ENCODE measurements at places on chromosomes 5 and 9. TPM values are rescaled to one million over a fixed set of nuclear protein-coding genes. Genes with fewer than 3 reads are reported as not detected.

- peak; percentile 60 for DNase-seq
Observed at GRCh38 chr5:140244525-140245025, 58.3 kb downstream of the PFDN1 start.

DNA sequence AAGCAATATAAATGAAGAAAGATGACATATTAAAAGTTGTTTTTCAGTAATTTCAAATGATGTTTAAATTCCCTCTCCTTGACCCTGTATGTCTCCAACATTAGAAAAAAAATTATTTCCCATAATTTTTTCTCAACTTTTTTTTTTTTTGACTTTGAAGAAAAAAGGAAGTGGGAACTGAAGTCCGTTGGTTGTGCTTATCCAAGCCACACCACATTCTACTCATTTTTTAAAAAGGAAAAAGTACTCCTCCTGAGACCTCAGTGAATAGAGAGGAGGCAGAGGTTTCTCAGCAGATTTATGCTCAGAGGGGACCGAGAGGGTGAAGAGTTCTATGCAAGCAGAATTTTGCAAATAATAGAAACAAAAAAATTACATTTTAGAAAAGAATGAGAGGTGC lies 123.3 kb downstream of the PCSK5 start:
- no peak for DNase-seq

IL13 gene
- not detected for polyA plus RNA-seq

FGD3 gene
- polyA plus RNA-seq: 3.8 TPM

DMRT2 gene
- 33.7 TPM for polyA plus RNA-seq

GRCh38 chr5:100595152-100595811 lies 60.1 kb downstream of the FAM174A start:
- DNase-seq: peak; percentile 9

DNA sequence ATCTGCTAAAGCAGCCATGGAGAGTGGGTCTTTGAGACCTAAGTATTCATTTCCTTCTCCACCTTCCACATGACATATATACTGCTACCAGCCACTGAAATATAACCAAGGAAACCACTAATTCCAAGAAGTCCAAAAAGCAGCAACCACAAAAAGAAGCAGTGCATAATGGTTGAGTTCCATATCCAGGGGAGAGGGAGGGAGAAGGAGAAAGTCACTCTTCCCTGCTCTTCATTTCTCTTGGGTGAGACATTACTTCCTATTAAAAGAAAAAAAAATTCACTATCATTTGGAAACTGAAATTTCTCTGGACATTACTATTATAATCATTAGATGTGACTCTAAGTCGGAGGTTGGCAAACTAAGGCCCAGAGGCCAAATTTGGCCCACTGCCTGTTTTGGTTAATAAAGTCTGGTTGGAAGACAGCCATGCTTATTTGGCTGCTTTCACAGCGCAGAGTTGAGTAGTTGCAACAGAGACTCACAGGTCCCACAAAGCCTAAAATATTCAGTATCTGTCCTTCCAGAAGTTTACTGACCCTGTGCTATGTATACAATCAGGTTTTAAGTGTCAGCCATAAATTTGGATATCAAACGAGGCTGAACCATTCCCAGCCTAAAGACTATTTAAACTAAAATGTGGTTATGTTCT lies 168.6 kb downstream of the MPDZ start:
- DNase-seq: no peak

CORO2A gene
- 0.32 TPM for polyA plus RNA-seq

WDR31 gene
- polyA plus RNA-seq: 1.7 TPM

PRRX2 gene
- 4.5 TPM for polyA plus RNA-seq

ARRDC3 gene
- 42.7 TPM for polyA plus RNA-seq

DNA sequence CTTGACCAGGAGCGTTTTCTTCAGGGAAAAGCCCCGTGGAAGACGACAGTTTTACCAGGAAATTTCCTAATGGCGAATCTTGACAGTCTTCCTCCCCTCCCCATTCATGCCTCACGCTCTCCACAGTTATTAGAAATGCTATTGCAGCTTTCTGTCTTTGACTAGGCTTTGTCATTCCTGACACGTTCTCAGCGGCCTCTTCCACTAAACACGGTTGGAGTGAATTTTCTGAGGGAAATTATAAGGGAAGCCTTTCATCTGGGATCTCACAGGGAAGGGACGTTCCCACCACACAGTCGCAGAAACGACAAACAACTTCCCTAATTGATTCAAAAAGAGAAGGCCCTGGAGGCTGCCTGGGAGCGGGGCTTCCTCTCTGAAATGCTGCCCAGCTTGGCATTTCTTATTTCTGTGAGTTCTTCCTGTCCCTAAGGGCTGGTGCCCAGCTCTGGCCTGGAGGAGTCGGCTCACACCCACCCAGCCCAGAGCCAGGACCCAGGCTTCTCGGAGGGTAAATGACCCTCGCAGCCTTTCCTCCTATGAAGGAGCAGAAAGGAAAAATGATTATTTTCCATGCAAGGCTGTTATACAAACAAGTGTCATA lies 57.1 kb upstream of the PPP1R26 start:
- no peak for DNase-seq

DNA sequence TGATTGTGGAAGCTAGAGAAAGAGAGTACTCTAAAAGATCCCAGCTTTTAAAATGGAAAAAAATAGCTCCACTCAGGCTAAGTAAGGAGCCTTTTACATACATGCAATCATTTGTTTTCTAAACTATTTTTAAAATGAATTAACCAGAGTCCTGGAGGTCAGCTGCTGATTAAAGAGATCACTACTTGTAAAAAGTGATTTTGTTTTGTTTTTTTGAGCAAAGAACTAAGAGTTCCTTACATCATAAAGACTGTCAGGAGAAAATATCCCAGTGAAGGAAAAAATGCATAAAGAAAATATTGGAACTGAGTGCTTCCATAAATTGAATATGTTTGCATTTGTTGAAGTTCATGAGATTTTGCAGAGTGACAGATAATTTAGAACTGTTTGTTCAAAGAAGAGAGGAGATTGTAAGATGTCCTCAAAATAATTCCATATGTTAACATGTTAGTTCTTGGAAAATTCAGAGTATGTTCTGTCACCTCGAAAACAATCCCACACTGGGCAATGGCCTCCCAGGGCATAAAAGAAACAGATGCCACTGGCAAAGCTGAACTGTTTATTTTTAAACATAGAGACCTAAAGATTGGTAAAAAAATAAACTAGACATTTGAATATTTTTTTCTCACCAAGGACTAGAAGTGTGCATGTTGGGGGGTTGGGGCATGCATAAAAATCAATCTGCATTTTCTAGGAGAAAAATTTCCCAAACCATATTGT lies 264.7 kb downstream of the NPR3 start:
- no peak for DNase-seq

GRCh38 chr9:125963932-125964331 lies 216.8 kb downstream of the PBX3 start:
- DNase-seq: no peak

- DNase-seq: no peak
Observed at GRCh38 chr5:5116956-5117355, 23.2 kb upstream of the ADAMTS16 start.

GARIN3 gene
- polyA plus RNA-seq: not detected

GARNL3 gene
- polyA plus RNA-seq: 15.8 TPM

DNA sequence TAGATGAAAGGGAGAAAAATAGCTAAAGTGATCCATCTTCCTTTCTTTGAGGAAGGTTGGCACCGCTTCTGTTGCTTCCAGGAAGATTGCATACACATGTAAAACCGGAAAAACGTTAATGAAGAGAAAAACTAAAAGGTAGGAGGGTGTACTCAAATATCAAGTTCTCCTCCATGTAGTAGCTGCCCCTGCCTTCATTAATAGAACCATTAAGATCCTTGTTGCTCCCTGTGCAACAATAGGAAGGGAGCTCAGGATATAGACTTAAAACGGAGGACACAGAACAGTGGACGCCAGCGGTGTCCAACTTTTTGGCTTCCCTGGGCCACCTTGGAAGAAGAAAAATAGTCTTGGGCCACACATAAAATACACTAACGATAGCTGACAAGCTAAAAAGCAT lies 118.9 kb downstream of the TMEM174 start:
- DNase-seq: no peak

DNA sequence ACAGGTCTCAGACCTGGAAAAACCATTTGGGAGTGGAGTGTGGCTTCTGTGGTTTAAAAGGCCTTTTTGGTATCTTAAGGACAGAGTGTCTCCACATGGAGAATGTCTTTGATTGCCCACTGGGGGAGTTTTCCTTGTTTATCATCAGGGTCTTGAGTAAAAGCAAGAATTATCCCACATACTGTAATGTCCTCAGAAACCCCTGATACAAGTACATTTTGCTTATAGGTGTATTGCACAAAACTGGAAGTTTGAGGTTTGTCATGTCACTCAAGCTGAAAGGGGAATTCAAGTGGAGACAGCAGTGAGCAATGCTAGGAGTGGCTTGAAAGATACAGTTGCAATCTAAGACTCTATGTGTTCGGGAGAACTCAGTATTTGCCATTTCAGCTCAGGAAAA lies 62.7 kb upstream of the GRAMD2B start:
- DNase-seq: no peak

GRCh38 chr5:32572778-32573480 lies 12.4 kb upstream of the SUB1 start:
- DNase-seq: no peak

- DNase-seq: no peak
Observed at GRCh38 chr9:113677057-113677456, 199.1 kb upstream of the ZNF618 start.

C5orf34 gene
- polyA plus RNA-seq: 2.9 TPM

Measured in forelimb muscle (tissue), 1 donor.